ENCODE measurements at places on chromosomes 2 and 18.

DNA sequence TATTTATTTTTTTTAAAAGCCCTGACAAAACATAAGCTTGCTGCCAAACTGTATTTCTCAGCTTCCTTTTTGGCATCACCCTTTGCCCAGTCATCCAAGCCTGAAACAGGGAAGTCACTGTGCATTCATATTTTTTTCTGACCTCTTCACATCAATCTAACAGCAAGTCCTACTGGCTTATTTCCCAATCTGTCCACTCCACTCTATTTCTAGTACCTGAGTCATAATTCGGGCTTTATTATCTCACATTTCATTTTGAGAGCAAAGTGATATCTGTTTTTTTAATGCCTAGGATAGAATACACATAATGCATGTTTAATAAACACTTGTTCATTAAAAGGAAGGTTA is 5.1 kb downstream of the HNMT start:
- DNase-seq: no peak

- no peak for DNase-seq
Measured at GRCh38 chr2:128291161-128291843, 27.4 kb downstream of the HS6ST1 start.

DNA sequence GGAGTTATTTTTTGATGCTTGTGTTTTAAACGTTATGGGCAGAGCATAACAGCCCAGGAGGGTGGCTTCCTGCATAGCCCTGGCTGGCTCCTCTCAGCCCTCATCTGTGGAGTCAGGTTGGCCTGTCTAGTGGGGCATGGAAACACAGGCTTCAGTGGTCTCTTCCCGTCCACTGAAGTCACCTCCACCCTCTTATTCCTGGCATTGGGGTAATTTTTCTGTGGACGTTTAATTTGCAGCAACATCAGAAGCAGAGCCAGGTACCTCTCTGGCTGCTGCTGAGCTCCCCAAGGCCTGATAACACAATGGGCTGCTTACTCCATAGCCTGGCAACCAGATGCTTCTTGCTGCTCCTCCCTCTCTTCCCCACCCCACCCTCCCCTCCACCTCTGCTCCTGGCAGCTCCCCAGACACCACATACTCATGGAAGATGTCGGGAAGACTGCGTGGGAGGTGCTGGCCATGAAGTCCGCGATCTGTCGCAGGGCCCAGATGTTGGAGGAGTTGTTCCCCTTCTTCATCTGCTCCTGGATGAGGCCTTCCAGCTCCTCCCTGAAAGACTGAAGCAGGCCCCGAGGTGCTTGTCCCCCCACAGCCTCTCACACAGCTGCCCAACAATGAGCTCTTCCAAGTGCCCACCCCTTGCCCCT is 64.0 kb downstream of the ADD2 start:
- DNase-seq: no peak

- DNase-seq: no peak
Measured at GRCh38 chr2:170812710-170813600, 3.7 kb upstream of the GAD1 start.

- DNase-seq: no peak
Measured at GRCh38 chr2:168529054-168529833, 73.2 kb downstream of the CERS6 start.
